Daoy (cell line): ENCODE measurements at places on chromosomes 5 and 9.
A peak's percentile ranks its signal among the peaks of the same experiment; 100 is the strongest.

DNA sequence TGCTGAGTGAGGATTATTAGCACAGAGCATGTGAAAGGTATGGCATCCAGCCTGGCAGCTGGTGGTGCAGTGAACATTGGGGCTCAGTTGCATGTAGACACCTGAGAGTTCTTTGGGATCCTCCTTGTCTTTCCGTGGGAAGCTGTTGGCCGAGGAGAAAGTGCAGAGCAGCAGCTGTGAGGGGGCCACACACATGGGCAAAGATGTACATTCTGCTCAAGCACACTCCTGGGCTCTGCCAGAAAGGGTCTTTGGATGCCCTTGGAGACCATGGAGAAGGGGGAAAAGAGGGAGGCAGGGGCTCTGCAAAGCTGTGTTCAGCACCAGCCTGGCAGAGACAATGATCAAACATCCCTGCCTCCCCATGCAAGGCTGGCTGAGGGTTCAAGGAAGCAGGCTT, 138.7 kb upstream of the PITX1 start:
- DNase-seq, result no peak

DNA sequence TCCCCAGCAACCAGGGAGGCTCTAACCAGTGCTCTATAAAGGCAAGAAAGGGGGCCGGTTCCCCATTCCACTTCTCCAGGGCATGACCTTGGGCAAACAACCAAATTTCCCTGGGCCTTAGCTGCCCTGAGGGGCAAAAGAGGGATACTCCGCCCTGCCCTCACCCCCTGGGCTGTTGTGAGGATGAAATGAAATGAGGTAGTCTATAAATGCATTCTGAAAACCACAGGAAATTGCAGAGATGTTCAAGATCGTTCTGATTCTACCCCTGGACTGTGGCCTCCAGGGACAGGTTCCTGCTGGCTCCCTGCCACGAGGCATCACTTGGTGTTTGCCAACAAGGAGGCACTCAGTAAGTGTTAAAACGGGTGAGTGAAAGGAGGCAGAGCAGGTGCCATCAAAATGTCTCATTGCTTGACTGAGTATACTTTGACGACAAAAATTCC, 5.7 kb downstream of the RAPGEF1 start:
- peak; percentile 85 for DNase-seq

GRCh38 chr9:83387401-83388185, 150.6 kb downstream of the FRMD3 start:
- DNase-seq, result no peak

DNA sequence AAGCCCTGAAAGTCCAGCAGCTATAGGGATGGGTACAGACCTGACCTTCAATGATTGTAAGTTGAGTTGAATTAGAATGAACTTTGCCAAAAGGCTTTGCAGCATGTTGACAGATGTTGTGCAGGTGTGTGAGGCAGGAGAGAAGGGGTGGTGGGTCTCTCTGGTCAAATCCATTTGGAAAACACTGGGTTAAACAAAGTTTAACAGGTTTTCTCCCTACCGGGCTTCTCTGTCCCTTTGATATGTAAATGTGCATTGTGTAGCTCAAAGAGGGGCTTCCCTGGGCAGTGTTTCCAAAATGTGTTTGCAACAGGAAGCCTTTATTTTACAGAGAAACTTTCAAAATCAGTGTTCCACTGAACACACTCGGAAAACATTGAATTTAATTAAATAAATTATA, 72.1 kb upstream of the BRINP1 start:
- no peak for DNase-seq

- DNase-seq, result no peak
These were observed 5.3 kb upstream of the CTXN3 start for GRCh38 chr5:127643607-127644006.

- DNase-seq, result no peak
These were observed 166.7 kb downstream of the PAPPA start for GRCh38 chr9:116320290-116320689.

DNA sequence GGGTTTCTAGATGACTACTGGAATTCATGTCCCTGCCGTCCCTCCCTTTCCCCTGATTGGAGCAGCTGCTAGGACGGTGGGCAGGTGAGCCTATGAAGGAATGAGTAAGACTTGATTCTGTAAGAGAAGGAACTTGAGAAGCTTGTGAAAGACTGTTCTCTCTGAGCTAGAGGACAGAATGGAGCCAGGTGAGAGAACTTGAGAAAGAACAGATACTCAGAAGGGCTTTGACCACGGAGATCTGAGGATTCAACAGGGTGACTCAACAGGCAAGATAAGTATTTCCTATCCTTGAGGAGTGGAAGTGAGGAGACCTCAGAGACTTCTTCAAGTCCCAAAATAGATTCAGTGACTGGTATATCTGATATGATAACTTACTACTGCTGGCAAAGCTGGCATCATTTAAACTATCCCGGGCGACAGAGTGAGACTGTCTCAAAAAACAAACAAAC, 41.9 kb downstream of the HSDL2 start:
- DNase-seq, result no peak

- no peak for DNase-seq
These were observed 69.9 kb downstream of the TRIM32 start for GRCh38 chr9:116757030-116757429.

DNA sequence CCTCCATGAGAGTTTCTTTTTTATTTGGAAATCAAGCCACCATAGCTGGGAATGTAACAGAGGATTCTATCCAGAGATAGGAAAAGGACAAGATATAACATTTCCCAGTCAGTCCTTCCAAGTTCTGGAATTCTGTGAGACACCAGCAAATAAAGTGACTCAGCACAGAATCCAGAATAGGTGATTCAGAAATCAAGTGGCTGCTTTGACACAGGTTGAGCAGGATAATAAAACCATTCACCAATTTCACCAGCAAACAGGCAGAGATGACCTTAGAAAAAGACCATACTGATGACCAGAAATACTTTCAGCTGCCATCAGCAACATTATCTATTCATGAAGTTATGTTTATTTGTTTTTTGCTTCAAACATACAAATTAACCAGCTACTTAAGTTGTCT, 491.5 kb upstream of the TUSC1 start:
- no peak for DNase-seq

DNA sequence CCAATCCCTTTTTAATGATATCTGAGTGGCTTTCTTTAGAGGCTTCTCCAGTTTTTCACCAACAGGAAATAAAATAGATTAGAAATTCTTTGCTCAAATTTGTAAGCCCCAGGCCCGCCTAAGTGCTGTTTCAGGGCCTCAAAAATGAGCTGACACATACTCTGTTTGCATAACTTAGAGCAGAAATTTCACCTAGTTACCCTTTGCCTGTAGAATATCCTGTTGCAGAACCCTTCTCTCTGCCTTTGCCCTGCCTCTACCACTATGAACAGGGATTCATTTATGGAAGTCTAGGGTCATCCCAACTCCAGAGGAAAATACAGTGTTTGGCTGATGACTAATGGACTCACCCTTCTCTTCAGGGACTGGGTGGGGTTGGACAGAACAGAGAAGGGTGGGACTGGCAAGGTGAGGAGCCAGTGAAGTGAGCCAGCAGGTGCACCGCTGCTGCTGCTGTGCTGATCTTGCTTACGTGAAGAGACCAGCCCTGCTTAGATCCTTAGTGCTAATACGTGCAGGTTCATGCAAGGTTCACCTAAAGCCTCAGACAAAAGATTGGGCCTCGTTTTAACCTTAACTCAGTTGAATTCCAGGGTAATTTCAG, 22.8 kb downstream of the OSTF1 start:
- no peak for DNase-seq

DNA sequence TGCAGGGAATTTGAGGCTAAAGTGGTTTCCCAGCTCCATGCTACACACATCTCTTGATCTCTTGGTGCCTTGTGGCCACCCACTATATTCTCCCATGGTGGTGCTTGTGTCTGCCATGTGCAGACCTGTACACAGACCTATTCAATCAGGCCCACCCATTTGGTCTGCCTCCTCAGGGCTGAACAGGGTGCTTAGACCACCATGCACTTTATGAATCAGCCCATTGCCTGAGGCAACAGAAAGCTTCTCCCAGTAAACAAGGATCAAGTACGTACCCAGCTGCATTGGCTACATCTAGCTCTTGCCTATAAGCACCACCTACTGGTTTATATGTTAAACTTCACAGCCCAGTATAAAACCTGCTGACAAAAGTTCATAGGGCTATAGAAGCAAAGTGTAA, 664.3 kb upstream of the EDIL3 start:
- DNase-seq, result peak; percentile 73

DNA sequence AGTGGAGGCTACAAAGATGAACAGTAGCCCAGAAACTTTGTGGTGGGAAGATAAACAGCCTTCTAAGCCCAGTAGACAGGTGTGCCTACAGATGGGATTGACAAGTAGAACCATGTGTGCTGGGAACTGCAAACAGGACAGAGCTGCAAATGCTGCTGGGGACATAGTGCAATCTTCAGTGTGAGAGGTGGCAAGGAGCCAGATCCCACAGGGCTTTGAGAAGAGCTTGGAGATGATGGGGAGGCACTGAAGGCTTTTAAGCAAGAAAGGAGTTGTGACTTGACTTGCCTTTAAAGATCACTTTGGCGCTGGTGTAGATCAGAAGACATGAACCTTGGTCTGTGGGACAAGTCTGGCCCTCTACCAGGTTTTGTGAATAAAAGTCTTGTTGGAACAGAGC, 675.2 kb downstream of the ACTL7B start:
- DNase-seq, result no peak

GRCh38 chr9:12629067-12629466, 64.1 kb upstream of the TYRP1 start:
- DNase-seq, result no peak

DNA sequence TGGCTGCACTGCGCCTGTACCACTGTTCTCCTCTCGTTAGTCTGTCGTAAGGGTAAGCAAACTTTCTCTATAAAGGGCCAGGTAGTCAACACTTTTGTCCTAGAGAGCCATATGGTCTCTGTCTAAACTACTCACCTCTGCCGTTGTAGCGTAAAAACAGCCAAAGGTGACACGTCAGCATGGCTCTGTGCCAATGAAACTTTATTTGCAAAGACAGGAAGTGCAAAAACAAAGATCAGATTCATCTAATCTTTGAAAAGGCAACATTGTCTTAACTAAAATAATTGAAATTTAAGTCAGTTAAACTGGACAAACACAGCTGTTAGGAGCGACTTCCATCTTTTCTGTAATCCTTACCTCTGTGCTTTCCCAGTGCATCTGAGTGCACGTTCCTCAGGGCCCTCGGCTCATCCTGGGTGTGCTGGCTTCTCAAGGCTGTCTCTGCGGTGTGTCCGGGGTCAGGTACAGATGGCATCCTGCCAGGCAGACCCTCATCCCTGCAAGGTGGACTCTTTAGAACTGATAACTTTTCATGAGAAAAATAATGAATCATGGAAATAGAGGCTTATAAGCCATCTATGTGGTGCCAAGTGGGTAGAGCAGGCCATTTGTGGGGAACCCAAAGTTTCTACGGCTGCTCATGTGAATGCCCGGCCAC, 35.2 kb upstream of the IRX4 start:
- DNase-seq, result no peak

DNA sequence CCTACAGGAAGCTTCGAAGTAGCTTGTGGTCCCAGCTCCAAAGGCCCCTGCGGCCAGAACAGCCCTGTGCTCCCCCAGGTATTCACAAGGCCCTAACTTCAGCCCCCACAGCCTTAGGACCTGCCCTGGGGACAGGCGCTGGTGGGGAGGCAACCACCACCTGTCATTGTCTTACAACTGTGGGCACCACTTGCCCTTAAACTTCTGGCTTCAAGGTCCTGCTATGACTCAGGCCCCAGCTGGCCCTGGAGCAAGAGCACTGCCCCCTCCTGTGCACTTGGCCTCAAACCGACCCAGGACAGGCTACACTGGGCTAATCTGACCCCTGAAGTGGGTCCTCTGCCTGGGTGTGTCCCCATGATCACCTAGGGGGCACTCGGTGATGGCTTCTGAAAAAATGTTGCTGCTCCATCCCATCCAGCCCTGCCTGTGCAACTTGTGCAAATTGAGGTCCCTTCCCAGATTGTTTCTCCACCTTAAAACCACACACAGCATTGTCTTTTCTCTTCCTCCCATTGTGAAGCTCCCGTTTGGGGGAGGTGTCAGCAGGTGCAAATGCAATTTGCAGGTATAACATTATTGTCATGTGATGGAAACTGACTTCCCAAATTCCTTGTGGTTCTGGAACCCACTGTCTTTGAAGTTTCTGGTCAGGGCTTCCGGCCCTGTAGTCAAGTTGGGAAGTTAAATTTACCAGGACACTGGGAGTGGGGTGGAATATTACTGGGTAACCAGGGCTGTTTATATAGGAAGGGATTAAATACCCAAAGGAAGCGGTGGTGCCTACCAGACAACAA, 1.1 kb upstream of the PROB1 start:
- no peak for DNase-seq

- DNase-seq, result peak; percentile 92
These were observed 17.3 kb downstream of the QSOX2 start for GRCh38 chr9:136228107-136228875.

DNA sequence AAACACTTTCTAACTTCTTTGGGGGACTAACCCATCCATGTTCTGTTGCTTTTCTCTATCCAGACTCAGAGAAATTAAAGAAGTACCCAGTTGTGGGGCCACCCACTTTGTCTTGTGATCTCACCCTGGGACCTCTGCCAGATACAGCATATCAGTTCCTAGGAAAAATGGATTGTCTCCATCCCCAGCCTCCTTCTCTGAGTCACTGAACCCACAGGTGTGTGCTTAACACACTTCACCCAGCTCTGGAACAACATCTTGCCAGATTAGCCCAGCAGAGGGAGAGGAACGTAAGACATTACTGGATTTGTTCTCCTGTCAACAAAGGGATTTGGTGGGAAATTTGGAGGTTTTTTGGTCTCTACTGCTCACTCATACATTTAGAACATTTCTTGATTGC, 19.2 kb downstream of the FAM240B start:
- DNase-seq, result peak; percentile 93

GRCh38 chr9:106025453-106025852, 331.1 kb downstream of the TMEM38B start:
- no peak for DNase-seq

DNA sequence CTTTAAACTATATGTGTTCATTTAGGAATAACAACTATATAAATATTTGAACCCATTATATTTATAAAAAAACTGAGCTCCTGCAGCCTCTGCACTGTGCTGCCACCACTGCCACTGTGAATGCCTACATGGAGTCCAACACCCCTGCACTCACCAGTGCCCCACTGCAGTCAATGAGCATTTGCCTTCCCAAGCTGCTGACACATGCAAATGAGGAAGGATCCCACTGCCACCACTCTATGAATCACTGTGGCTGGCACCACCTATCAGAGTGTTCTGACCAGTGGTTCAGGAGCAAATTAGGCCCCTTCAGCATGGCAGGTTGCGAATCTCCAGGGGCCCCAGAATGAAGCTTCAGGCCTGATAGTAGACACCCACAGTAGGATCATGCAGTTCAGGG, 9.1 kb downstream of the IFNA5 start:
- DNase-seq, result no peak

DNA sequence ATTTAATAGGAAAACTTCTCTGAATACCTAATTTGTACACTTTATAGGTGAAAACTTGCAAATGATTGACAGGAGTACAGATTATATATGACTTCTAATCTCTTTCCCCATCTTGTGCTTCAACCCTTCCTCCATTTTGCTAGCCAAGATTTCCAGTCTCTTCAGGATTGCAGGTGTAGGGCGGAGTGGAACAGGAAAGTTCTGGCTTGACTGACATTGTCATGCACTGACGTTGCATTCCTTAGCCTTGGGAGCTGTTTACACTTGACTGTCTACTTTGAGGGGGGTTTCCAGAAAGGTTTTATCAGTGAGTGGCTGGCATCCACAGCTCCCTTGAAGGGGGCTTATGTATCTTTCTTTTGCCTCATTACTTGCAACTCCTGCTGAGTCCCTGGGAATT, 34.1 kb upstream of the GRIA1 start:
- no peak for DNase-seq

- peak; percentile 88 for DNase-seq
These were observed 16.7 kb downstream of the FAM193B start for GRCh38 chr5:177537389-177538361.

GRCh38 chr5:103120607-103121200, 603 bp downstream of the PPIP5K2 start:
- peak; percentile 12 for DNase-seq
